Activated T-helper 17 cell treated with anti-CD3 and anti-CD28 coated beads, Interleukin-2, amount 50 U/mL, for 72 hours (primary cell): ENCODE measurements at places on chromosomes 7 and 10. TPM values are rescaled to one million over a fixed set of nuclear protein-coding genes. Genes with fewer than 3 reads are reported as not detected.

GRCh38 chr7:94374721-94375566, 19.8 kb upstream of the COL1A2 start:
- no peak for ATAC-seq

- ATAC-seq: no peak
Observed at GRCh38 chr7:108614896-108615295, 45.2 kb downstream of the DNAJB9 start.

HYAL4 gene
- total RNA-seq: not detected

- no peak for ATAC-seq
Observed at GRCh38 chr7:157499121-157499834, 162.5 kb downstream of the DNAJB6 start.

DNA sequence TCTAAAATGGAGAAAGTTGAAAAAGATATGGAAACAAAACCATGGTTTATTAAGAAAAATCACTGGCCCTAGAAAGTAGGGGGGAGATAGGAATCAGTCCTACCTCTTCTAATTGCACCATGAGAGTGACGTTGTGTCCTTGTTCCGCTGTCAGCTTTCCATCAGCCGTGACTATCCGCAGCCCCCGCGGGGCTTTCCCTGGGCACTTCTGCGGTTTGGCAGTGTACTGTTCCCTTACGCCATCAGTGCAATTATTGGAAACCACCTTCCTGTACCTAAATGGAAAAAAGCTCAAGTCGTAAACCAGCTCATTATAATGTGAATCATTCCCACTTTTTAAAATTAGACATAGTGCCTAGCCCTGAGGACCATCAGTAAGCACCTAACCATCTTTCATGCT, 512.2 kb downstream of the SORCS1 start:
- peak; percentile 34 for ATAC-seq

DNA sequence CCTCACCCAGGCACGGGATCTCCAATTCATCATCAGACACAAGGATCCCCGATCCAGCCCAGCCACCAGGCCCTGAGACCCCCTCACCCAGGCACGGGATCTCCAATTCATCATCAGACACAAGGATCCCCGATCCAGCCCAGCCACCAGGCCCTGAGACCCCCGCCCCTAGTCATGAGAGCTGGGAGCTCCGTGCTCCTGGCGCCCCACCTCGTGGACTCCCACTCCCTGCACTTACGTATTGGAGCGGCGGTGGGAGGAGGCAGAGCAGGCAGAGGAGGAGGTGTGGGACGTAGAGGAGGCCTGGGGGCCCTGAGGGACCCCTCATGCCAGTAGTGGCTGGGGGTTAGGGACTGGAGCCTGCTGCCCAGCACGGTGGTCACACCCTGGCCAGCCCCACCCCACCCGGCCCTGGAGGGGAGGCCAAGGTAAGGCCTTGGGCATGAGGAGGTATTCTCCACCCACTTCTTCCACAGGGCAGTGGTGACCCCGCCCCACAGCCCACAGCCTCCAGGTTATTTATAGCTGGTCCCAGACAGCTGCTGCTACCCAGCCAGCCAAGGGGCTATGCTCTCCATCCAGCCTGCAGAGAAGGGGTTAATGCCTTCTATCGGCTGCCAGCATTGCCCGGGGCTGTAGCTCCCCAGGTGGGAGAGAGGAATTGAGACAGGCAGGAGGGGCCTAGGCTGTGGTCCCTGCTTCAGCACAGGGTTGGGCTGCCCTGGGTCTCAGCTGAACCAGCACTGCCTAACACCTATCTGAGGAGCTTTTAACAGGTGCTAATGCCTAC, 17.6 kb upstream of the CRHR2 start:
- ATAC-seq: no peak

DNA sequence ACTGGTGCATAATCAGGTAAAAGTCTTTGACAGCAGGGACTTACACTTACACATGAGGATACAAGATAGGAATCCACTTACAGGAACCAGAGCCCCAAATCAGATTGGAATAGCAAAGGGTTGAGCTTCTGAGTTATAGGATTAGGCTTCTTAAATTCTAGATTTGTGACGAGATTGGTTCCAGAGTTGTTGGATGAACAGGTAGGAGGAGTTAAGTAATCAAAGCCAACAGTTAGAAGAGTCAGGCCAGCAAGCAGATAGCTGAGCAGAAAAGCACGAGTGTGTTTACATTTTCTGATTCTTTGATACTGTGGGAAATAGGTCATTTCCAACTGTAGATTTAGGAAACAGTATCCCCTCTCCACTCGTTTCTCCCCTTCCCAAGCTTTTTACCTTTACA, 167.0 kb downstream of the MDFIC start:
- ATAC-seq: no peak

PHYHIPL gene
- not detected for total RNA-seq

DNA sequence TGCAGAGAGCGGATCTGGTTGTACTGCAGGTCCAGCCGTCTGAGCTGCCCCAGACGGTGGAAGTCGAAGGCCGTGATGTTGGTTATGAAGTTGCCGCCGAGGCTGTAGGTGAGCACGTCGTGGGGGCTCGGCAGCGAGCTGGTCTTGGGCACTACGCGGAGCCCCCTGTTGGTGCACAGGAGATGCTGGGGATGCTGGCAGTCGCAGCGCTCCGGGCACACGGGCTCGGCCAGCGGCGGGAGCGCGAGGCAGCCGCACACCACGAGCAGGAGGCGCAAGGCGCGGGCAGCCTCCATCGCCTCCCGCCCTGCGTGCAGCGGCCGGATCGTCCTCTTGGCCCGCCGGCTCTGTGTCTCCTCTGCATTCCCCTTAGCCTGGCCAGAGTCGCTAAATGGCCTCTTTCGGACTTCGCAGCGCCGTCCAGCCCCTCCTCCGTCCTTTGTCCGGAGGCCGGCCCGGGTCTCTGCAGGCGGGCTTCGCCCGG, 337 bp downstream of the TRIL start:
- ATAC-seq: no peak

GRCh38 chr10:21464134-21464533, 61.3 kb downstream of the SKIDA1 start:
- no peak for ATAC-seq

DNA sequence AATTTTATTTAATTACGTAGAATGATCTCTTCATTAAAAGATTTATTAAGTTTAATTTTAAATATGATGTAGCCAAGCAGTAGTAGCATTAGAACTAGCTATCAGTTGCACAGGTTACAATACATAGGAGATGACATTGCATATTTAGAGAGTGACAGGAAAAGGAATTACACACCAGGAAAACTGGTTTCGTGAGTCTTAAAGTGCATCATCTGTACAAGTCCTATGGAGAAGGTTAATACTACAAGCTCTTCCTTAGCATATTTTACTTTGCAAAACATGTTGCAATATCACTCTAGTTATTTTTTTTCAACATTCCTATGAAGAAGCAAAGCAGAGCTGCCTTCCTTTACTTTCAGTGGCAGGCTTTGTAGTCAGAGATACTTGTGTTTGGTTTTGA, 20.2 kb upstream of the SEM1 start:
- ATAC-seq: no peak

- no peak for ATAC-seq
Observed at GRCh38 chr7:42448901-42449300, 211.9 kb upstream of the GLI3 start.

- ATAC-seq: no peak
Observed at GRCh38 chr7:28847176-28847575, 111.0 kb downstream of the TRIL start.

- no peak for ATAC-seq
Observed at GRCh38 chr7:41222746-41223145, 480.1 kb downstream of the INHBA start.

- ATAC-seq: no peak
Observed at GRCh38 chr7:19982841-19983835, 209.7 kb upstream of the TMEM196 start.

CARD11 gene
- 98.7 TPM for total RNA-seq

- ATAC-seq: peak; percentile 86
Observed at GRCh38 chr10:114876602-114877300, 55.2 kb downstream of the FHIP2A start.

DNA sequence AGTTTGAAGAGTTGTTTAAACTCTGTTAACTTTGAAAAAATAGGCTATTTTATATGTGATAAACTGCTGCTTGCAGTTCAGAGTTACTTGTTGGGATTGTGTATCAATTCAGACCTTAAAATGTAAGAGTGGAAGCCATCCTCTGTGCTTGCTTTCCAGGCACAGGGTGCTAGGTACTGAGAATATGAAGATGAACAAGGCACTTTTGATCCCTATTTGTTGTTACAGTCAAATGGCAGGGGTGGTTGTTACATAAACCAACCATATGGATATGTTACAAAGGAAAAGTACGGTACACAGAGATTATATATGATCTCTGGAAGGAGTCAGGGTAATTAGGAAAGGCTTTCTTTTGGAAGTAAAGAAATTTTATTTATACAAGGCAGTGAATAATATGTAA, 63.8 kb downstream of the REEP3 start:
- no peak for ATAC-seq

- no peak for ATAC-seq
Observed at GRCh38 chr7:19932549-19933249, 159.3 kb upstream of the TMEM196 start.

DNA sequence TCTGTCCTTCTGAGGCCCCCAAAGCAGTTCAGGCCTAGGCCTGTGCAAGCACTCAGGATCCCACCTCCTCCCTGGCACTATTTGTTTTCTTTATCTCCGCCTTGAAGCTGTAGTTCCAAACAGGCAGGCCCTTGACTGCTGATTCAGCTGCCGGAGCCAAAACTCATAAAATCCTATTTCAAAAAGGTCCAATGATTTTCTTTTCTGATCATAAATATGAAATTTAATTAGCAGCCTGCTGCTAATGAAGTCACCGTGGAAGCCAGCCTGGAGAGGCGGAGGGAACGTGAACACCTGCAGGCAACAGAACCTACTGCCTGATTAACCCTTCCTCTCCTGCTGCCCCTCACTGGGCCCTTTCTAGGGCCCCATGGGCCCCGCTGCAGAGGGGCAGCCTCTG, 60.1 kb downstream of the CARD11 start:
- no peak for ATAC-seq

PON3 gene
- not detected for total RNA-seq

GRCh38 chr10:73456187-73456890, 23.0 kb upstream of the MSS51 start:
- no peak for ATAC-seq

DNA sequence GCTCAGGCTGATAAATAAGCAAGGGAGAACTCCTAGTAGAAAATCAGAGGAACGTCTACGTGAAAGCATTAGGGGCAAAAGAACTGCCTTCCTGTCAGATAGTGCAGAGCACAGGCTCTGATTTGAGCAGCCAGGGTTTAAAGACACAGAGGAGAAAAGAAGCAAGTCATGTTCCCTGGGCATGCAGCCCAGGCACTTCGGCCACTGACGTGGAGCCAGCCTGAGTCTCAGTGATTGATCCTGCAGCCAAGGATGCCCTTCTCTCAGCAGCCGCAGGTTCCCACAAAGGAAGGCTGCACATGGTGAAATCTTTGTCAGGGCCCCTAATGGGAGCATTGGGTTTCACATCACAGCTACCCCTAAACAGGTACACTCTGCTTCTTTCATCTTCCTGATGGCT, 161.7 kb upstream of the HPS1 start:
- ATAC-seq: no peak

DNA sequence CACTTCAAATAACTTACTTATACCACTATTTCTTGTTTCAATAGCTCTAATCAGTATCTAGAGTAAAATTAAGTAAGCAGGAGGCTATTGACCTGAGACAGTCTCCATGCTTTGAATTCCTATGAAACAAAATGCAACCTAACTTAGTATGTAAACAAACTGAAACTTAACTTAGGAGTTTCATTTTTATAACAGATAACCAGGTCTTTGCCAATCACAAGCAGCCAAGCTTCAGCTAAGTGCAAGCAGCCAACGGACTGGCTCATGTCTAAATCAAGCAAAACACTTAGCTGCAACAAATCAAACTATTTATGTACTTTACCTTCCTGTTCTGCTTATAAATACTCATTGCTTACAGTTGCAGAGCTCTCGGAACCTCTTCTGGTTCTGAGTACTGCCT, 4.4 kb upstream of the GSTK1 start:
- ATAC-seq: peak; percentile 20

DNA sequence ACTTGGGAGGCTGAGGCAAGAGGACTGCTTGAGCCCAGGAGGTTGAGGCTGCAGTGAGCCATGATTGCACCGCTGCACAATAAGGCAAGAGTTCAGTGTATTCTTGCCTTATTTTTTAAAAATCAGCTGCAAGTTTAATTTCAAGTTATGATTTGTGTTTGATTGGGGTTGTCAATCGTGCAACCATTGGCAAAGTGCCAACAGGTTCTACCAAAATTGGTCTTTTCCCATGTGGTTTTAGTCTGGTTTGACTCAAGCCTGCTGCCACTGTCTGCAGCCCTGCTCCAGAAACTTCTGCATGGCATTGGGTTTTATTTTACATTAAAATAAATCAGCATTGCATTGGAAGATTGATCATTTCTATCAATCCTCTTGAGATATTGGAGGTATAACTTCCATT, 72.7 kb downstream of the PTPRE start:
- ATAC-seq: no peak

DNA sequence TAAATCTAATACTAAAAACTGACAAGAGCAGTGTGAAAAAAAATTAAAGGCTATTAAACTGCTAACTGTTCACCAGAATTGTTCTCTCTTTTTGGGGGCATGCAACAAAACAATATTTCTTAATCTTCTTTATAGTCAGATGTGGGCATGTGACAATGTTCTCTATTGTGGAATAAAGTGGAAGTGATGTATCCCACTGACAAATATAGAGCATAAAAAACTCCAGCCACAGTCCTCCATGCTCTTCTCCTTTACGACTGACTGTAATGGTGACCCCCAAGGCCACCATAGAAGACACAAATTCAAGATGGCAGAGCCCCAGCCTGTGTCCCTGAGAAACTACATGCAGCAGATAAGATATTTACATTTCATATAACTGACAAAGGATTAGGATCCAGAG, 11.6 kb upstream of the CCDC6 start:
- ATAC-seq: no peak

- peak; percentile 14 for ATAC-seq
Observed at GRCh38 chr7:44324481-44325200, 753 bp downstream of the CAMK2B start.

- no peak for ATAC-seq
Observed at GRCh38 chr7:19397911-19398310, 252.7 kb upstream of the FERD3L start.
